Fibroblast of mammary gland (primary cell): ENCODE measurements at places on chromosomes 1 and 21.

DNA sequence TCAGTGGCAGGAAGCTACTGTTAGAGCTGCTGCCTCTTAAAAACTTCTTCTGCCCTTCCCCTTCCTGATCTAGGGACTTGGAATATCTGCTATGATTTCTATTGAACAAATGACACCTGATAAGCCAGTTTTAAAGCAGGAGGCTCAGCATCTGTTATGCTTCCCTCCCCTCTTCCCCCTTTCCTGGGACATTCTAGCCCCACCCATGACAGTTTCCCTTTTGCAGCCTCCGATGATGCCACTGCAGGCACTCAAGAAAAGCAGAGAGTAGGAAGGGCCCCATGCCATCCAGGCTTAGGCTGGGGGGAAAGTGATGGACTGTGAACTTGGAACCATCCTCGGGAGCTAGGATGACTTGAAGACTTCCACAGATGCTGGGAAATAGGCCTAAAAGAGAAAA, 15.1 kb upstream of the EPB41 start:
- DNase-seq, result no peak

GRCh38 chr1:80044662-80045061, 1038.1 kb upstream of the ADGRL4 start:
- no peak for DNase-seq

DNA sequence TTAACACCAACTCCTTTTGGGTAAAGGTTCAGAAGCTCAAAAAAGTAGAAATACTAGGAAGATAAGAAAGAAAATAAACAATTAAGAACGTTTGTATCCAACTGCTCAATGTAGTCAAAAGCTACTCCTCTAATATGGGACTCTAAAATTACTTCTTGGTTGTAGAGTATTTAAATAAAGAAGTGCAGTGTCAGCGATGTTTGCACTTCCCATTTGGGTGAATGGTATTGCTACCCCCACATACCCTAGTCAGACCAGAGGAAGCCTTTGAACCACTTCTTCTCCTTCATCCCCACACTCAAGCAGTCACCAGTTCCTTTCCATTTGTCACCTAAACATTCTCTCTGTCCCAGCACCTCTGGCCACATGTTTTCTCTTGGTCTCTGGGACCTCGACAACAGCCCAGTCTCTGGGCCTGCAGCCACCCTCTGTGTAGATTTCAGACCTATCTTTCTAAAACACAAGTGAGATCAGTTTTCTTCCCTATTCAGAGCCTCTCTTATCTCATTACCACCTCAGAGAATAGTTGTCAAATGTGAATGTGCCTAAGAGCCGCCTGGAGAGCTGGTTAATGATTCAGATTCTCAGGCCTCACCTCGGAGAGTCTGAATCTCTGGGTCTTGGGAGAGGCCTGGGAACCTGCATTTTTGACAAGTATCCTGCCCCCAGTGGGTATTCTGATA, 109.8 kb downstream of the OMA1 start:
- DNase-seq, result no peak

- DNase-seq, result no peak
These were observed 24.1 kb downstream of the CHI3L2 start for GRCh38 chr1:111251570-111251969.

DNA sequence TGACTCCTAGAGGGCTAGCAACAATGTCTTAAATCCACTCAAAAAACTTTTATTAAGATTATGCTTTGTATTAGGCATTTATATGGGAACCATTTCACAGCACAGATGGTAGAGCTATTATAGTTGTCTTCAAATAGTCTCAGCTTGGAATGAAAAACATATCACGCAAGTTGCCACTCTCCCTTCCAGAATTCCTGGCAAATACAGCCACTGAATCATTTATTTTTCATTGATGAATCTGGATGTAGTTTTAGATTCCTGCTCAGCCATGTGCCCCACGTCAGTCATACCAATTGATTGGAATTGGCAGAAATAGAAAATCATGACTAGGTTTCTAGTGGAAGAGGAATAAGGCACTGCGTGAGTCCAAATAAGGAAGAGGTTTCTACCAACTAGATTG, 165.2 kb downstream of the PLA2G4A start:
- DNase-seq, result no peak

DNA sequence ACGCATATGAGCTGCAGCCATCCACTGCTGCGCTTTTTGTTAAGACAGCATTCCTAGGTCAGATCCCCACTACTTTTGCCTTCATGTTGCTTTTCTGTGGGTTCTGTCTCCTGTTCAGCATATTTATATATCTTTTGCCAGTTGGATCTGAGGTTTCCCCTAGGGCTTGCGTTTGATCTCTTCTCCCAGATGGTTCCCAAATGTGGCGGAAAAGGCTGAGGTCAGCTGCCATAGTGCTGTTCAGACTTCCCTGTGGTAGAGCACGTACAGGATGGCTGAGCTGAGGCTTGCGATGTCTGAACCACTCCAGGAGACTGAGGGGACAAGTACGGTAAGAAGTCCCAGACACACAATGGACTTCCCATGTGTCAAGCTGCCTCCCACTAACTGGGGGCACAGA, 39.8 kb downstream of the COL6A1 start:
- no peak for DNase-seq
